Osteocyte (in vitro differentiated cells): ENCODE measurements at places on chromosomes 1 and 21.

DNA sequence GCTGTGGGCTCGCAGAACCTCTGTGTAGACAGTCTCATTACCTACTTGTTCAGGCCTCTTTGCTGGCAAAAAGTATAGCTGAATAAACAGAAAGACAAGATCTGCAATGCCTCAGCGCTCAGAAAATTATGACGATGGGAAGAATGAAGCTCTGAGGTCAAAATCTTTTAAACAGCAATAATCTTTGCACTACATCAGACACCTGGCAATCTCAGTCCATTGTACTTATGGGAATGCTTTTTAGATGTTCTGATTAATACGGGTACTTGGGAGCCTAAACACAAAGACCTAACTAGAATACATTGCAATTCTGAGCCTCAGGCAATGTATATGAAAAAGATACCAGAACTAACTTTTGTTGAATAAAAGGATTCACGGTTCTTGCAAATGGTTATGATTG is 410.7 kb downstream of the SMYD3 start:
- no peak for DNase-seq
- no peak overlapping the region for H3K4me3 ChIP-seq

DNA sequence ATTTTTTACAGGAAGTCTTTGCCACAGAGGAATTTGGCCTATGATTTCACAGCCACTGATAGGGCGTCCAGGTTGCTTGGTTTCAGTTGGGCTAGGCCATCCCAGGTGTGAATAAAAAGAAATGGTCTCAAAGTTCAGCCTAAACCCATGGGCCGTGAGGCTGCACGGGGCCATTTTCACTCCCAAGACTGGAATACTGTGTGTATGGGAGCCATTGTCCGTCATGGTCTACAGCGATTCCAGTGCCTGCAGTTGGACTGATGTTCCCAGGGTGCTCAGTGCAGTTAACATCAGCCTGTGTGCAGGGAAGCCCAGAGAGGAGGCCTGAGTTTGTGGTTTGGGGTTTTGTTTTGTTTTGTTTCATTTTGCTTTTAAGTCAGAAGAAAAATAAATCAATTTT is 133.2 kb downstream of the ADSS2 start:
- H3K27me3 ChIP-seq = no peaks in the 10 kb centered on the region
- peak; percentile 57 for DNase-seq
- H3K4me3 ChIP-seq = no peak overlapping the region
- H3K36me3 ChIP-seq = no peaks in the 10 kb centered on the region
- H3K4me1 ChIP-seq = peaks cover 31% of the 10 kb centered on the region

DNA sequence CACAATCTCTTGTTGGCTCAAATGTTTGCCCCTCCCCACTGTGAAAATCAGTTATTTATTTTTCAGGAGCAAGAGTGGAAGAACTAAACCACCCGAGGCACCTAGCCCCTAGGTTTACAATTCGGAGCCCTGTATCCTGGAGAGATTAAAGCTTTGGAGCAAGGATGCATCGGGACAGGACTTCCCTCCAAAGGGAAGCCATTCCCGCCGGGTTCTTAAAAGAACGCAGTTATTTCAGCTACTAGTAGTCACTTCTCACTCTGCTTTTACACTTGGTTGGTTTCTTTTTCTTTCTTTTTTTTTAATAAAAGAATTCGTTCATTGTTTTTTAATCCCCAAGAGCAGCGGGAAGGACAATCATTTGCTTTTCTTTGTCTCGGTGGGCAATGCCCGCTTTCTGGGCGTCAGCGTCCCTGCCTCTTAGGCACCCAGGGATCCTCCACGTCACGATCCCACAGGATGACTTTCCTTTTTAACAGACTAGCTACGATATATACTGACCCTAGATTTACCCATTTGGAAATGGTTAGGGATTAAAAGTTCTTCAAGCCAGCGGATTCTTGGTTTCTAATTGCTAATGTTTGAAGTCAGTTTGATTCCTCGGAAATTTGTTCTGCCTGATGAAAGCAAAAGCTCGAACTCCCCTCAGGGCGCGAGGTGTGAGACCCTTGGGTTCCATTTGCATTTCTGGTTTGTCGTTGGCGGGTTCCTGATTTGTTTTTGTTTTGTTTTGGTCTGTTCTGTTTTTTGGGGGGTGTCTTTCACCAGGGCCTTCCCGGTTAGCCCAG is 9.0 kb downstream of the TBX15 start:
- H3K36me3 ChIP-seq = peaks cover 4% of the 10 kb centered on the region
- H3K27ac ChIP-seq = peak overlapping the region; percentile 67
- DNase-seq = no peak
- H3K4me3 ChIP-seq = peak overlapping the region; percentile 67
- peaks cover 13% of the 10 kb centered on the region for H3K4me1 ChIP-seq

GRCh38 chr1:223859058-223859457 is 13.3 kb upstream of the TP53BP2 start:
- peaks cover 33% of the 10 kb centered on the region for H3K27me3 ChIP-seq
- H3K4me1 ChIP-seq = no peaks in the 10 kb centered on the region
- no peaks in the 10 kb centered on the region for H3K36me3 ChIP-seq
- no peak overlapping the region for H3K27ac ChIP-seq

GRCh38 chr1:154263465-154264332 is 8.7 kb upstream of the HAX1 start:
- no peak overlapping the region for H3K4me3 ChIP-seq
- no peak for DNase-seq
- peaks cover 47% of the 10 kb centered on the region for H3K36me3 ChIP-seq
- H3K4me1 ChIP-seq = no peaks in the 10 kb centered on the region

- no peaks in the 10 kb centered on the region for H3K27me3 ChIP-seq
- H3K4me1 ChIP-seq = peaks cover 57% of the 10 kb centered on the region
- H3K4me3 ChIP-seq = no peak overlapping the region
- no peak for DNase-seq
These were observed 8.3 kb downstream of the CSRP1 start for GRCh38 chr1:201498621-201499020.

DNA sequence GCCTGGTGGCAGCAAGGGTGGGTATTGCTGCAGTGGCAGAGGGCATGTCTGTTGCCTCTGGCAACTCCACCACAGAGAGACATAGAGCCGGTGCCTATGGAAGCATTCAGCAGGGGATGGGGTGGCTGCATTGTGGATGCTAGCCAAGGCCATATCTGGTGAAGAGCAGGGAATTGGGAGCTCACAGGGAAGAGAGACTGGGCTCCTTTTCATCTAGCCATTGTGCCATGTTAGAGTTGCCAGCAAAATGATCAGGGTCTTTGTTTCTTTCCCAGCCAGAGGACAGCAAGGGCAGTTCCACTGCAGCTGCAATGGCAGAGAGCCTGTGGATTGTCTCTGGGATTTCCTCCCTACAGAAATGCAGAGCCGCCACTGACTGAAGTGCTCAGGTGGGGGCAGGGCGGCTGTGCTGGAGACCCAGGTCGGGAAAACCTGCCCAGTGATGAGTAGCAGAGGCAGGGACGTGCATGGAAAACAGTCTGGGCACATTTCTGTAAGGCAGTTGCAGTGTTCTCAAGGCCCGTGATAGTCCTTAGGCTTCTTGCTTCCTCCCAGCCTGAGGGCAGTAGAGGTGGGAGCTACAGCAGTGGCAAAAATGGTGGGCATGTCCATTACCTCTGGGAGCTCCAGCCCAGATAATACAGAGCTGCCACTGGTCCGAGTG is 40.2 kb upstream of the CYP4X1 start:
- no peak overlapping the region for H3K4me3 ChIP-seq
- DNase-seq = no peak
- peaks cover 10% of the 10 kb centered on the region for H3K27me3 ChIP-seq
- no peak overlapping the region for H3K27ac ChIP-seq
- H3K36me3 ChIP-seq = no peaks in the 10 kb centered on the region
- H3K4me1 ChIP-seq = peaks cover 3% of the 10 kb centered on the region

DNA sequence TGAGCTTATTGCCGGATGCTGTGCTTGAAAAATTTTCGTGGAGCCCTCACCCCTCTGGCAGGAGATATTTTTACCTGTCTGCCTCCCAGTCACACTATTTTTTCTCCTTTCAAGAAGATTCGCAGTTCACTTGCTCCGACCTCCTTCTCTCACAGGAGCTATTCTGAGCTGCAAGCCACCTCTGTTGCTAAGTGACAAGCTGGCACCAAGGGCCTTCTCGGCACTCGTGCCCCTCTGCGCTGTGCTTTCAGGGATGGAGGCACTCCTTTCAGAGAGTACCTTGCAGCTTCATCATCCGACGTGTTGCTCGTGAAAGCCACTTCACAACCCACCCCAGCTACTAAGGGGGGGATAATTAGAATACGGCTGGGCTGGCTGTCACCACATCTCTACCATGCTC is 11.6 kb downstream of the SLC6A17 start:
- H3K4me3 ChIP-seq = no peak overlapping the region
- no peak overlapping the region for H3K27ac ChIP-seq
- no peak for DNase-seq
- H3K27me3 ChIP-seq = peaks cover 8% of the 10 kb centered on the region

- no peak overlapping the region for H3K27ac ChIP-seq
- H3K27me3 ChIP-seq = no peaks in the 10 kb centered on the region
- no peaks in the 10 kb centered on the region for H3K36me3 ChIP-seq
- no peak overlapping the region for H3K4me3 ChIP-seq
These were observed 261.1 kb upstream of the SNX7 start for GRCh38 chr1:98400446-98400845.

DNA sequence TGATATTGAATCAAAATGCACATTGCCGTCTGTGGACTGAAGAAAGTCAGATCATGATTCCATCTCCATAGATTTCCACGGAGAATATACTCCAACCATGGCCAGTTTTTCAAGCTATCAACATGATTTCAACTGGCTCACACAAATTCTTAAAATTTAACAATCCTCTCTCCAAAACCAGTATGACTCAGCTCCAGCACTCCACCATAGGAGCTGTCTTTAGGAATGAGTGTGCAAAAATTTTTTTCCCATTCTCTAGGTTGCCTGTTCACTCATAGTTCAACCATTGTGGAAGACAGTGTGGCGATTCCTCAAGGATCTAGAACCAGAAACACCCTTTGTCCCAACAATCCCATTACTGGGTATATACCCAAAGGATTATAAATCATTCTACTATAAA is 40.8 kb downstream of the RGL1 start:
- H3K36me3 ChIP-seq = peaks cover 30% of the 10 kb centered on the region
- peak overlapping the region; percentile 83 for H3K27ac ChIP-seq
- H3K27me3 ChIP-seq = no peaks in the 10 kb centered on the region
- peaks cover 57% of the 10 kb centered on the region for H3K4me1 ChIP-seq
- no peak for DNase-seq

- H3K4me3 ChIP-seq = no peak overlapping the region
- no peaks in the 10 kb centered on the region for H3K4me1 ChIP-seq
- no peaks in the 10 kb centered on the region for H3K27me3 ChIP-seq
- H3K36me3 ChIP-seq = no peaks in the 10 kb centered on the region
- DNase-seq = no peak
- H3K27ac ChIP-seq = no peak overlapping the region
These were observed 204.7 kb upstream of the PROX1 start for GRCh38 chr1:213782941-213783672.

- H3K27me3 ChIP-seq = no peaks in the 10 kb centered on the region
- peaks cover 16% of the 10 kb centered on the region for H3K36me3 ChIP-seq
- H3K4me1 ChIP-seq = peaks cover 34% of the 10 kb centered on the region
- no peak overlapping the region for H3K4me3 ChIP-seq
These were observed 3.0 kb upstream of the CTSK start for GRCh38 chr1:150810958-150811659.

DNA sequence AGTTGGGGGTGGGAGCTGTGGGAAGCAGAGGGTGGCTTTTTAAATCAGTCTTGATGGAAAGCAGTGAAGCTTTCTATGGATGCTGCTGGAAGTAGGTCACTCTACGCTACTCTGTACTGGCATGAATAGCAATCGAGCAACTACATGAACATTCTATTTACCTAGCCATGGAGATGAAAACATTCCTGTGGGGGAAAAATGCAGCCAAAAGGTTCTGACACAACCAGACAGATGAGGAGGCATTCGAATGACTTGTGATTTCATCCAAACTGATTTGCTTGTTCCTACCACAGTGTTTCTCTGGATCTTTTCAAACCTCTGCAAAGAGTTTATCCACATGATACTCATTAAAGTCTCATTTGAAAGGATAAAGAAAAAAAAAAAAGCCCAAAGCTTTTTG is 95.0 kb downstream of the ASTN1 start:
- no peak for DNase-seq
- H3K4me1 ChIP-seq = no peaks in the 10 kb centered on the region
- no peak overlapping the region for H3K4me3 ChIP-seq
- no peak overlapping the region for H3K27ac ChIP-seq
- H3K36me3 ChIP-seq = no peaks in the 10 kb centered on the region

GRCh38 chr1:3625151-3625907 is 514 bp downstream of the TPRG1L start:
- H3K27me3 ChIP-seq = no peaks in the 10 kb centered on the region
- H3K4me3 ChIP-seq = peak overlapping the region; percentile 93
- no peak overlapping the region for H3K27ac ChIP-seq
- no peak for DNase-seq
- peaks cover 13% of the 10 kb centered on the region for H3K36me3 ChIP-seq

DNA sequence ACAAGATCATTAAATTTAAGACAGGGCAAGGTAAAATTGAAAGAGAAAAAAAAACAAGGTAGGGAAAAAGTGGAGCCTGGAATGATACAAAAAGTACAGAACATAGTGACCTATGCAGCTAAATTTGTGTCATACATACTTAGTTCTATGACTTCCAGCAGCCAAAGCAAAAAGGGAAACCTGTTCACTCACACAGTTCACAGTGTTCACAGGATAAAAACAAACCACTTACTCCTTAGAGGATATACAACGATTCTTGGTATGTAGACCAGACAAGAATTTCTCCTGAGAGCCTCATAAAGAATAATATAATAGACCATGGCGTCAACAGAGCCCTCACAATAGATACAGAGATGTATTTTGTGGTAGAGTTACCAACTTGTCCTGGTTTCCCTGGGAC is 27.5 kb downstream of the COA7 start:
- DNase-seq = no peak
- peak overlapping the region; percentile 28 for H3K27ac ChIP-seq
- H3K36me3 ChIP-seq = no peaks in the 10 kb centered on the region
- H3K4me1 ChIP-seq = peaks cover 24% of the 10 kb centered on the region
- no peak overlapping the region for H3K4me3 ChIP-seq
- H3K27me3 ChIP-seq = no peaks in the 10 kb centered on the region
